H1 (cell line): ENCODE measurements at places on chromosomes 5 and 9. TPM values are rescaled to one million over a fixed set of nuclear protein-coding genes. Genes with fewer than 3 reads are reported as not detected.

The CACFD1 gene
- total RNA-seq: 13.3 and 13.4 TPM in 2 replicates

The RFESD gene
- 2.0 and 4.3 TPM in 2 replicates for total RNA-seq

The TSC1 gene
- 39.1 and 46.0 TPM in 2 replicates for total RNA-seq

The EGR1 gene
- total RNA-seq: 35.5 and 39.6 TPM in 2 replicates

The LRRC19 gene
- total RNA-seq: not detected in 2 replicates

The SREK1IP1 gene
- 37.2 and 39.0 TPM in 2 replicates for total RNA-seq

The ZBTB26 gene
- 7.3 and 7.4 TPM in 2 replicates for total RNA-seq

The PCDHGA3 gene
- 0.25 and 0.39 TPM in 2 replicates for total RNA-seq

The RIMOC1 gene
- 33.4 and 35.1 TPM in 2 replicates for total RNA-seq

The F2RL1 gene
- 23.2 and 23.5 TPM in 2 replicates for total RNA-seq

The ZNF366 gene
- total RNA-seq: not detected in 2 replicates

The GARIN3 gene
- not detected in 2 replicates for total RNA-seq

The GRK6 gene
- total RNA-seq: 52.0 and 57.8 TPM in 2 replicates

The CXXC5 gene
- 74.0 and 78.3 TPM in 2 replicates for total RNA-seq

The RNF183 gene
- not detected in 2 replicates for total RNA-seq

The NEURL1B gene
- 5.7 and 6.1 TPM in 2 replicates for total RNA-seq

The IL7R gene
- 0.25 TPM in 1 of 2 replicates, not detected in the other for total RNA-seq

The AHRR gene
- total RNA-seq: 0.80 and 1.4 TPM in 2 replicates

The INSYN2B gene
- total RNA-seq: not detected in 2 replicates

The PCDHB4 gene
- total RNA-seq: 1.4 and 1.5 TPM in 2 replicates

The ADAMTSL1 gene
- total RNA-seq: 0.84 and 0.90 TPM in 2 replicates

The SNAPC4 gene
- total RNA-seq: 15.1 and 18.1 TPM in 2 replicates

The CNTRL gene
- 13.9 and 14.3 TPM in 2 replicates for total RNA-seq

The WNK2 gene
- 87.2 and 89.2 TPM in 2 replicates for total RNA-seq

The NTRK2 gene
- 0.04 and 0.08 TPM in 2 replicates for total RNA-seq

The IL33 gene
- total RNA-seq: not detected in 2 replicates

The ORM2 gene
- 0.90 TPM in 1 of 2 replicates, not detected in the other for total RNA-seq

The COL23A1 gene
- 4.7 and 5.9 TPM in 2 replicates for total RNA-seq

The FBN2 gene
- 15.9 and 16.3 TPM in 2 replicates for total RNA-seq

The CPEB4 gene
- 13.4 and 14.3 TPM in 2 replicates for total RNA-seq

The PCDHA3 gene
- 0.67 and 0.80 TPM in 2 replicates for total RNA-seq
